NCI-H1694 treated with DMSO at 0.1 percent for 48 hours (cell line): ENCODE measurements at places on chromosomes 1 and 21.
A peak's percentile ranks its signal among the peaks of the same experiment; 100 is the strongest.

DNA sequence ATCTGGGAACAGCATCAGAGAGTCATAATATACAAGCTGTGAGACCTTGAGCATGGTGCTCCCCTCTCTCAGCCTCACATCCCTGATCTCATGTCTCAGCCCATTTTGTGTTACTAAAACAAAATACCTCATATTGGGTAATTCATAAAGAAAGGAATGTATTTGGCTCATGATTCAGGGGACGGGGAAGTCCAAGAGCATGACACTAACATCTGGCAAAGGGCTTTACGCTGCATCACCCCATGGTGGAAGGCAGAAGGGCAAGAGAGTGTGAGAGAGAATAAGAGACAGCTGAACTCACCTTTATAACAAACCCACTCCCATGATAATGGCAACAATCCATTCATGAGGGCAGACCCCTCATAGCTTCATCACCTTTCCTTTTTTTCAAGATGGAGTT lies 36.5 kb downstream of the RNASEL start:
- no peak for DNase-seq

DNA sequence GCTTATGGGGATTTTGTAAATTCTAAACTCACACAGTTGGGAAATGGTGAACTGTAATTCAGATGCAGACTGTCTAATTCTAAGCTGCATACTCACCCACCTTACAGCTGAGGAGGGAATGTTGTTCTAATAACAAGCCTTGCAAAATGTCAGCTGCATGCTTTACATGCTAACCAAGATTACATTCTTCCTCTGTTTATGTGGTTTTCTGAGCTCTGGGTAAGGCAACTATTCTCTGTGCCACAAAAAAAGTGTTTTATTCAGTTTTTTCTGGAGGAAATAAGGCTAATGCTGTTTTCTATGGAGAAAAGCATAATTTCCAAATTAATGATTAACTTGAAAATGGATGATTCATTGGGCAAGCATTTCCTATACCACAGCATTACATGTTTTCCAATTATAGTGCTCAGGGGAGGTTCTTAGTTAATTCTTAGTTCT lies 64.9 kb downstream of the RGS13 start:
- DNase-seq = no peak

- peak; percentile 82 for DNase-seq
Observed at GRCh38 chr21:8991968-8992621, 1529.3 kb upstream of the TPTE start.

DNA sequence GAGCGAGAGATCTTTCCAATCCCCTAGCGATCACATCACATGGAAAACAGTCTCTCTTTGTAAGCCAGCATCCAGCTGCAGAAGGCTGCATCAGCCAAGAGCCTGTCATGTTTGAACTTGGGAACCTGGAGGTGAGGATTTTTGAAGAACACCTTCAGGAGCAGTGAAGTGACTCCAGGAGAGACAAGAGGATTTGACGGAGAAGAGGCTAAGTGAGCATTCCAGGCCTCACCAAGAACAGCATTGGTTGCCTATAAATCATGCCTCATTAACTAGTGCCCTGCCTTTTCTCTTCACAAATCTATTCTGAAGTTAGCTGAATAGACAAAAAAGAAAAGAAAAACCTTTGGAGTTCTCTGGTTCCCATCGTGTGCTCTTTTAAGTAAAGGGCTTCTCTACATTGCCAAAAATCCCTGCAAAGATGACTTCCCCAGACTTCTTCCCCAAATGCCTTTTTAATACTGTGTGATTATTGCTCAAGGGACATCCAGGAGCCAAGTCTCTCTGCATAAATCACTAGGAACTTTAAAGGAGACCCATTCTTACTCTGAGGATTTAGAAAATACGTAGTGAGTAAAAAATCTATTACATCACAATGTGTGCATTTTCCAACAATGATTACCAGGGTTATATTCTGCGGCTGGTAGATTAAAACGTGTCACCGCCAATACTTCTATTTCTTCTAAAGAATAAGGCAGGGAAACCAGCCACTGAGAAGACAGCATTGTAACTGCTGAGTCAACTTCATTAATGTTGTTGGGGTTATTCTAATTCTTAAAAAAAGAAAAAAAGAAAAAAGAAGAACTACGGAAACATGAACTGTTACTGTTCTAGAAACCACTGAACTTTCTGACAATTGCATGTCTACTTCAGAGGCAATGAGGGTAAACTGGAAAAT lies 95.2 kb downstream of the KIF14 start:
- no peak for DNase-seq

GRCh38 chr1:20051218-20051829 lies 18.7 kb upstream of the PLA2G5 start:
- DNase-seq = no peak

- DNase-seq = no peak
Observed at GRCh38 chr1:77310924-77311323, 29.1 kb downstream of the AK5 start.

- DNase-seq = no peak
Observed at GRCh38 chr1:54798206-54798605, 2.9 kb downstream of the TTC22 start.

GRCh38 chr21:39452970-39453342 lies 1.2 kb downstream of the SH3BGR start:
- no peak for DNase-seq

DNA sequence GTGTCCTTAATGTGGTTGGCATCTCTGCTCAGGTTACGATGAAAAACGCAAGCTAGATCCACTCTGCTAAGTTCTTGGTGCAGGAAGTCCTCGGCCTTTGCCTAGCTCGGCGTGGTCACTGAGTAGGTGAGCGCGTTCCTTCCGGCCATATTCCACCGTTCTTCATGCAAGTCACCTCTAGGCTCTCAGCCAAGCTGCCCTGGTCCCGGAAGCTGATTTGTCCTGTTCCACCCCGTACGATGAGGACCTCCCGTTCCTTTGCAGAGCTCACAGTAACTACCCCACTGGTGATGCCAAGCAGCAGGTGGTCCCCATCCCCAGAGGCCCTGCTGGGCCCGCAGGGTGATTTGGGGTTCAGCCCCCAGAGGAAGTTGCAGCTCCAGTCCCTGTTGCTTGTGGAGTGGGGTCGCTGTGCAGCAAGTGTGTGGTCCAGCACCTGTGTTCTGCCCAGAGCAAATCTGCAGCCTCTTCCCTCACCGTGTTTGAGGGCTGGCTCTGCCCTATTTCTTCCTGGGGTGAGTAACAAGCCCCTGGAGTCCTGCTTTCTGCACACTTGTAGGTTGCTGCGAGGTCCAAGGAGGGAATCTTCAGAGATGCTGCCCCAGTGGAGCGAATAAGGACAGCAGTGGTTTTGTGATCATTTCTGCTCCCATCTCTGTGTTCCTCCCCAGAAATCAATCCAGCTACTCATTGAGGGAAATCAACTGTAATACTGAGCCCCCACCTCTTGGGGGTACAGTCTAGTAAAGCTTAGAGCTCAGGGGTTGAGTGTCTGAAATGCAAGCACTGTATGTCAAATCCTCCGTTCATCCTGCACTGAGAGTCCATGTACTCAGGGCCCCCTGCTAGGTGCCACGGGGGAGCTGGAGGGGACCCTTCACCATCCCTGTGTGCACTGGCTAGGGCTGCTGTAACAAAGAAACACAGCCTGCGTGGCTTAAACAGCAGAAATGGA lies 2.3 kb downstream of the UMODL1 start:
- DNase-seq = no peak

DNA sequence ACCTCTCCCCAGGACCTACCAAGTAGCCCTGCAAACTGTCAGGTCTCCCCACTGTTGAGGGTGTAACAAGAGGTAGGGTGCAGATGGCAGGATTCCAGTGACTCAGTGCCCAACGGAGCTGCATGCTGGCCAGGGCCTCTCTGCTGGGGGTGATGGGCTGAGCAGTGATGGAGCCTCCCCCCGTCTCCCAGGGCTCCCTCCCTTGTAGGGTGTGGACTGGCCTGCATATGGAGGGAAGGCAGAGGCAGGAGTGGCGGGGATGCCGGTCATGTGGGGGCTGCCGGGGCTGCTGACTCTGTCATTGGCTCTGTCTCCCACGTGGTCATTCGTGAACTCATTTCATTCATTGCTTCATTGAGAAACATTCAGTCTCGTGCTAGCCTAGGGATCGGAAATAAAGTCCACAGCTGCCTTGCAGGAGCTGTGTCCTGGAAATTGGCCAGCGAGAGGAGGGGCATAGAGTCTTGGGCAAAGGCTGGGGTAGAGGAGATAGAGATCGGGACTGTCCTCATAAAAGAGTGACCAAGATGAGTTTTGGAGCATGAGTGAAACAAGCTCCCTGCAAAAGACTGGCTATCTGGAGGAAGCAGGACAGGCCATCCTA lies 22.9 kb upstream of the DISP3 start:
- no peak for DNase-seq
